Endothelial cell of umbilical vein (primary cell): ENCODE measurements at places on chromosomes 16 and 17. TPM values are rescaled to one million over a fixed set of nuclear protein-coding genes. Genes with fewer than 3 reads are reported as not detected.

CASKIN2 gene
- total RNA-seq: 34.6 and 37.6 TPM in 2 replicates

VPS35 gene
- total RNA-seq: 101 and 102 TPM in 2 replicates

KRTAP9-8 gene
- not detected in 2 replicates for total RNA-seq

AXIN2 gene
- 3.0 and 3.1 TPM in 2 replicates for total RNA-seq

PVALEF gene
- total RNA-seq: not detected in 2 replicates

MMP25 gene
- 0.21 and 0.35 TPM in 2 replicates for total RNA-seq

GAS2L2 gene
- not detected in 2 replicates for total RNA-seq

SBK1 gene
- 0.51 and 0.60 TPM in 2 replicates for total RNA-seq

CDH13 gene
- 98.5 and 124 TPM in 2 replicates for total RNA-seq

FBXW10 gene
- not detected in 2 replicates for total RNA-seq

NMT1 gene
- 126 and 135 TPM in 2 replicates for total RNA-seq

GGA3 gene
- 39.2 and 62.9 TPM in 2 replicates for total RNA-seq

LHX1 gene
- total RNA-seq: not detected in 2 replicates

MPHOSPH6 gene
- total RNA-seq: 32.0 and 32.5 TPM in 2 replicates

NT5M gene
- total RNA-seq: 2.1 and 3.0 TPM in 2 replicates

KRTAP2-2 gene
- total RNA-seq: not detected in 2 replicates

CD79B gene
- total RNA-seq: 0.60 and 2.1 TPM in 2 replicates

BRD7 gene
- 69.1 and 78.0 TPM in 2 replicates for total RNA-seq

GRAP gene
- 43.6 and 44.5 TPM in 2 replicates for total RNA-seq

GPR139 gene
- total RNA-seq: not detected in 2 replicates

SYT17 gene
- 1.8 and 1.9 TPM in 2 replicates for total RNA-seq

UTS2R gene
- not detected in 2 replicates for total RNA-seq

NGFR gene
- not detected in 2 replicates for total RNA-seq

KRTAP1-1 gene
- not detected in 2 replicates for total RNA-seq

PRSS53 gene
- total RNA-seq: 2.8 and 4.5 TPM in 2 replicates

PRSS8 gene
- not detected in 2 replicates for total RNA-seq

OR4D1 gene
- not detected in 2 replicates for total RNA-seq

MFAP4 gene
- total RNA-seq: not detected in 2 replicates

KRT32 gene
- total RNA-seq: not detected in 2 replicates

TCAP gene
- total RNA-seq: 0.78 and 0.93 TPM in 2 replicates

PPP1R27 gene
- not detected in 2 replicates for total RNA-seq

CSH2 gene
- not detected in 2 replicates for total RNA-seq

CUEDC1 gene
- 27.7 and 28.5 TPM in 2 replicates for total RNA-seq
